Activated CD8-positive, alpha-beta memory T cell treated with anti-CD3 and anti-CD28 coated beads for 36 hours (primary cell): ENCODE measurements at places on chromosomes 7 and 10. TPM values are rescaled to one million over a fixed set of nuclear protein-coding genes. Genes with fewer than 3 reads are reported as not detected.

The CYP3A7 gene
- not detected for total RNA-seq

The WASHC2A gene
- total RNA-seq: 28.8 TPM

The CALML5 gene
- total RNA-seq: not detected

The MSS51 gene
- total RNA-seq: 1.5 TPM

The GARIN1A gene
- total RNA-seq: 0.30 TPM

The PDZD8 gene
- total RNA-seq: 27.6 TPM

The AQP1 gene
- total RNA-seq: 0.25 TPM

The TMEM229A gene
- not detected for total RNA-seq

The AFAP1L2 gene
- 3.4 TPM for total RNA-seq

The GPR37 gene
- not detected for total RNA-seq

The GRID2IP gene
- total RNA-seq: 0.50 TPM

The XPNPEP1 gene
- 77.0 TPM for total RNA-seq

The ACTR3C gene
- total RNA-seq: 4.7 TPM

The FOXI2 gene
- not detected for total RNA-seq

The JAKMIP3 gene
- 0.29 TPM for total RNA-seq

The CCM2 gene
- total RNA-seq: 56.3 TPM

The IGFBP3 gene
- 1.3 TPM for total RNA-seq

The CRTAC1 gene
- total RNA-seq: not detected
